Mucosa of gallbladder (tissue), 1 donor: ENCODE measurements at places on chromosomes 11 and 22. TPM values are rescaled to one million over a fixed set of nuclear protein-coding genes. Genes with fewer than 3 reads are reported as not detected.

GRCh38 chr11:70702040-70702648 is 303.8 kb downstream of the CTTN start:
- DNase-seq: no peak

DNA sequence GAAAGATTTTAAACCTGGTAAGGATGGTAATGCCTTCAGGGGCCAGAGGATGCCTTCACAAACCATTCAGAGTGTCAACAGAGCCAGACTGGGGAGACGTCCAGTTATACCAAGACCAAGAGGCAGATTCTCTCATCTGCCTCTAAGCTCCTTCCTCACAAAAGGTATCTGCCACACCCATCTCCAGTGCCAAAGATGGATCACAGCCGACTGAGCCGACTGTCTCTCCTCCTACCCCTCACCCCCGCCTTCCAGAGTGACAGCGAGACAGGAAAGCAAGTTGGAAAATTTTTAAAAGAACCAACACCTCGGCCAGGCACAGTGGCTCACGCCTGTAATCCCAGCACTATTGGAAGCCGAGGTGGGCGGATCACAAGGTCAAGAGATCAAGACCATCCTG is 79.1 kb upstream of the AKIP1 start:
- DNase-seq: no peak

- no peak for DNase-seq
Observed at GRCh38 chr11:8164746-8165145, 4.1 kb downstream of the RIC3 start.

GRCh38 chr11:43341159-43341558 is 17.6 kb upstream of the TTC17 start:
- DNase-seq: no peak

- DNase-seq: no peak
Observed at GRCh38 chr11:104573441-104573990, 324.7 kb downstream of the CASP12 start.

Gene SYT8
- 218 TPM for total RNA-seq

Gene OR10D3
- total RNA-seq: not detected
